ENCODE measurements at places on chromosomes 5 and 9.

DNA sequence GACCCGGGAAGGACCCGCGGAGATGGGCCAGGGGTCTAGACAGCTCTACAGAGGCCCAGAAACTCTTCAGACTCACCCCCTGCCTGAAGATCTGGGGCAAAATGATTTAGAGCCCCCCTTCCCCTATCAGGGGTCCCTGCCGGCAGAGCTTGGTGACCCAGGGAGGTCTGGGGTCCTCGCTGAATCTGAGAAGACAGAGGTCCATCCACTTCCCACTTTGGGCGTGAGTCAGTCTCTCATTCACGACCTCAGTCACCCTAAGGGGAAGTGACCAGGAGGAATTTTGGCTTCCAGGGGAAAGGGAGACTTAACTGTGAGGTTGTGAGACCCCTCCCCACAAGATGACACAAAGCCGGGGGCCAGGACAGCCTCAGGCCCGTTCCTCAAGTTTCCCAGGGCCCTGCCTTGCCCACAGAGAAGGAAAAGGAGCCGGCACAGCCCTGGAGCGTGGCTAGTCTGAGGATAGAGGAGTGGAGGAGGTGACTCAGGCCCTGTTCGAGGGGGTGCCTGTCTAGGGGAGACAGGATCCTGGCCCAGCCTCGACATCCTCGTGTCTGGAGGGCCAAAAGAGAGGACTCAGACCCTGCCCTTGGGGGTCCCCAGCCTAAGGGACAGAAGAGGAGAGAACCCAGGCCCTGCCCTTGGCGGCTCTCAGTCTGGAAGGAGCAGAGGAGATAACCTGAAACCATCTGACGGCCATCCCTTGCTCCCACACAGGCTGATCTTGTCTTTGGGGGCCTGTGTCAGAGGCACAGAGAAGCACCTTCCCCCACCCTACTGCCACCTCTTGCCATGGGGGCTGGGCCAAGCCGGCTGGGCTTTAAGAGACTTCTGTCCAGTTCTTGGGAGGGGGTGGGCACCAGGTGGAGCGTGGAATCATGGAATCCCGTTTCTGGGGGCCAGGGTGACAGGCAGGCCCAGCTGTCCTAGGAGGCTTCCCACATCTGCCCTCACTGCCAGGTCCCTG is 889 bp downstream of the PDLIM4 start:
- DNase-seq: no peak

DNA sequence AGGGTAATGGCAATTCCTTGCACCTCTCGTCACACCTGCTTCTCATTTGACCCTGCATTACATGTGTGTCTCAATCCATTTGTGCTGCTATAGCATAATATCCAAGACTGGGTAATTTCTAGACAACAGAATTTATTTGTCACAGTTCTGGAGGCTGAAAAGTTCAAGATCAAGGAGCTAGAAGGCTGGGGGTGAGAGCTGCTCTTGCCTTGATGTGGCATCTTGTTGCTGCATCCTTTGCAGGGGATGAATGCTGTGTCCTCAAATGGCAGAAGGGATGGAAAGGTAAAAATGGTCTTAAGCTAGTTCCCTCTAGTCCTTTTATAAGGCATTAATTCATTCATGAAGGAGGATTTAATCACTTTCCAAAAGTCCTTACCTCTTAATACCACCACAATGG is 323.7 kb upstream of the RPS23 start:
- no peak for DNase-seq

GRCh38 chr9:15018096-15018637 is 107.9 kb upstream of the FREM1 start:
- no peak for DNase-seq

DNA sequence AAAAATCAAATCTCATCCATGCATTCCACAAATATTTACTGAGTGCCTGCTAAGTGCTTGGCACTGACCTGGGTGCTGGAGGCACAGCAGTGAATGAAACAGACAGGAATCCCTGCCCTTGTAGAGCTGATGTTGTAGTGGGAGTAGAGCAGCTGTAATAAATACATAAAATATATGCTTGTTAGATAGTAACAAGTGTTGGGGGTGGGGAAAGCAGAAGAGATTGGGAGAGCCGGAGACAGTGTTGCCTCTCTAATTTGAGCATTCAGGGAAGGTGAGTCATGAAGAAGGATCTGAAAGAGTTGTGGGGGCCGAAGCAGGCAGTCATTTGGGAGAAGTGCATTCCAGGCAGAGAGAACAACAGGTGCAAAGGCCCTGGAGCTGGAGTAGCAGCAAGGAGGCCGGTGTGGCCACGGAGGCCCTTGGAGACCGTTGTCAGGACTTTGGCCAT is 97.9 kb downstream of the ZNF618 start:
- no peak for DNase-seq

GRCh38 chr5:63697811-63698210 is 264.4 kb downstream of the HTR1A start:
- DNase-seq: no peak

- DNase-seq: no peak
Measured at GRCh38 chr5:151298063-151298855, 5.3 kb downstream of the SLC36A3 start.

GRCh38 chr9:75812141-75812540 is 78.3 kb upstream of the PCSK5 start:
- DNase-seq: no peak

- no peak for DNase-seq
Measured at GRCh38 chr5:154466147-154466546, 11.9 kb downstream of the HAND1 start.

DNA sequence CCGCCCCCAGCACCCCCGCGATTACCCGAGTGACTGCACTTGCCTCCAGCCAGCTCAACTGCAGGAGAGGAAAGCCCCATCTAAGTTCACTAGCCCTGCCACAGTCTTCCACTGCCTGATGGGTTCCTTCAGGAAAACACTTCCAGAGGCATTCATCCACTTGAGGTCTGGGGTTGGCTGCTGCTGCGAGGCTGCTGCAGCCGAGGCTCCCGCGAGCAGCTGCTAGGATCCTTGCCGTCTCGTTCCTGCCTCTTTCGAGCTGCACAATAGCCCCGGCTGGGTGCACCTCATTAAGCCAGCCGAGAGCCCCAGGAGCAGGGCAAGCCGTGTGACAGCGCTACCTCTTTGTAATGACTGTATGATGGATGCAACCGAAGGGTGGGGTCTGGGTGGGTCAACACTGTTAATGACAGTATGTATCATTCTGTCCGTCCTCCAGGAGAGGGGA is 24.2 kb upstream of the ELAVL2 start:
- DNase-seq: no peak

GRCh38 chr5:78499485-78499884 is 139.1 kb downstream of the SCAMP1 start:
- no peak for DNase-seq

- no peak for DNase-seq
Measured at GRCh38 chr5:91206734-91207133, 176.4 kb downstream of the ARRDC3 start.

GRCh38 chr5:65823204-65823603 is 101.2 kb downstream of the NLN start:
- DNase-seq: no peak

DNA sequence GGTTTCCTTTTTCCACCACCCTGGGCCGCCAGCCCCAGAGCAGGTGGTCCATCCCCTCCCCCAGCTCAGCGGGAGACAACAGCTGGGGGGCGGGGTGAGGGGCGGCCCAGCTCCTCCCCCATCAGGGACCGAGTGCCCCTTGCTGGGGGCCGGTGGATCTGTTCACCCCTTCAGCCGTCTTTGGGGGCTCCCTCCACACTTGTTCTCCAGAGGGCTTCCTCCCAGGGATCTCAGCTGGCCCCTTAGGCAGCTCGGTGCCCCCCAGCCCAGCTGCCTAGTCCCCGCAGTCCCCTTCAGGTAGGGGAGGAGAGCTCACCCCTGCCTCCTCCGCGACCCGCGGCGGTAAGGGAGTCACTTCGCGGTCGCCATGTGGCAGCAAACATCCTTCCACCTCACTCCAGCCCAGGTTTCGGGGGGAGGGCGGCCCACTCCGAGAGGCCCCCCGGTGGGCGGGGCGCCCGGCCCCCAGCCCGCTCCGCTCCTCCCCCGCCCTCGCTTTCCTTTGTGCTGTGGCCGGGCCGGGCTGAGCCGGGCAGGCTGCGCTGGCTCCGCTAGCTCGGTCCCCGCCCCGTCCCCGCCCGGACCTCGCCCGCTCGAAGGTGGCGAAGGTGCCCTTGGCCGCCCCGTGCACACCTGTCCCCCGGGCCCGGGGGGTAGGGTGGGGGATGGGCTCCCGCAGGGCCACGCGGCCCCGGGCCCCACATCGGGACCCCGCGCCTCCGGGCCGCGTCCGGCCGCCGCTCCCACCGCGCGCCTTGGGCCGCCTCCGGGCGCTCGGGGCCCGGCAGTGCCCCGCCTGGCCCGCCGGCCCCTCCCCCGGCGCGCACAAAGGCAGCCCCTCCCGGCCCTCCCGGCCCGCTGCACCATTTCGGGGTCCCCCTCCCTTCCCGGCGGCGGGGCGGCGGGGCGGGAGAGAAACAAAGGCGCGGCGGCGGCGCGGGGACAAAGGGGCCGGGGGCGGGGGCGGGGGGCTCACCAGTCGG is 683 bp downstream of the DBN1 start:
- DNase-seq: no peak

DNA sequence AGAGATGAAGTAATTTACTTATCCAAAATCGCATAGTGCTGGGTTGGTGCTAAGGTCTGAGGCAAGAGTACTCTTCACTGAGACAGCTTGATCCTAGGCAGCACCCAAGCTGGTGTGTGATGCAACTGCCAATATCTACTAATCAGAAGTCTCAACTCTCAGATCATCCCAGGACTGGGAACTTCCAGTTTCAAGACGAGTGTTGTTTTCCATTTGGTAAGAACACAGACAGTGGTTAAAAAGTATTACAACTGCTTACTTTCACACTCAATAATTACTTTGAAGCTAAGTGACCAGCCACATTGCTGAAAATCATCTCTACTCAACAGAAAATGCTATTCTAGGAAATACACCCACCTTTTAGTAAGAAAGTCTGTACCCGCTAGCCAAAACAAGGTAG is 45.3 kb downstream of the FBXW11 start:
- no peak for DNase-seq

DNA sequence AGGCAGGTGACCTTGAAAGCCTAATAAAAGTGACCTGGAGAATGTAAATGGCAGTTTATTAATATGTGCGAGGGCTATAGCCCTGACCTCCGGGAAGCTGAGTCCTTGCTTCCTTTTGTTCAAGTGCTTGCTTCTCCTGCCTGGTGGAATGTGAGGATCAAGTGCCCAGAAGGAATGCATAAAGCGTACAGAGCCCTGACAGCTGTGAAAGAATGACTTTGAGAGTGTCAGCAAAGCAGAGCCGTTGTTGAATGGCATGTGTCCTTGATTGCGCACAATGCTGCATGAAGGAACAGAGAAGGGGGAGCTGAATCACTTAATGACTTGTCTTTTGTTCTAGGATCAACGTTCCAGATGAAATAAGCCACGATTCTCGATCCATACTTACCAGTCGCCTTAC is 133.0 kb downstream of the SLF1 start:
- DNase-seq: no peak

DNA sequence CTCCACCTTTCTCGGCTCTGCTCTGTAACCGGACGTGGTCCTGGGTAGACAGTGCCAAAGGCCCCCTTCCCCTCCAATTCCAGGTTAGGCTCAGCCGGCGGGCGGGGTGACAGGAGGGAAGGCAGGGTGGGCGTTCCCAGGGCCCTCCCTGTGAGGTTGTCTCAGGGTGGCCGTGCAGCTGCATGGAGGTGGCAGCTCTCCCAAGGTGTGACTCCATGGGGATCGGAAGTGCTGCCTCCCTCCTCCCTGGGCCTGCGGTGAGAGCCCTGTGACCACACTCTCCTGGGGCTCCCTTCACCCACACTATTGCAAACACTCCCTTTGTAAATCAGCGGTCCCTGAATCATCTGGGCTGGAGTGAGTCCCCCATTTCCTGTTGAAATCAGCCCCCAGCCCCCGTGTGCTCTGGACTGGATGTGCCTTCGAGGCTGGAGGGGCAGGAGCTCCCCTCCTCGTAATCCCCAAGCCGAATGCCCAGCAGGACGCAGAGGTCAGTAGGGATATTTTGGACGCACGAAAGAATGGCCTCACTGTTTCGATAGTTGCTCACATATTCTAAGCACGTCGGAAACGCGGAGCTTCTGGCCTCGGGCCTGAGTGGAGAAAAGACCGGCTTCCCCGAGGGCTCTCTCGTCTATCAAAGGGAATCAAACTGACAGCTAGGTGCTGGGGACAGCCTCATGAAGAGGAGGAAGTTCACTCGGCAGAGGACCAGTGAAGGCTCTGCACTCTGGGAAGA is 107.6 kb upstream of the COL5A1 start:
- no peak for DNase-seq

- DNase-seq: no peak
Measured at GRCh38 chr9:133991214-133991921, 756 bp downstream of the VAV2 start.

DNA sequence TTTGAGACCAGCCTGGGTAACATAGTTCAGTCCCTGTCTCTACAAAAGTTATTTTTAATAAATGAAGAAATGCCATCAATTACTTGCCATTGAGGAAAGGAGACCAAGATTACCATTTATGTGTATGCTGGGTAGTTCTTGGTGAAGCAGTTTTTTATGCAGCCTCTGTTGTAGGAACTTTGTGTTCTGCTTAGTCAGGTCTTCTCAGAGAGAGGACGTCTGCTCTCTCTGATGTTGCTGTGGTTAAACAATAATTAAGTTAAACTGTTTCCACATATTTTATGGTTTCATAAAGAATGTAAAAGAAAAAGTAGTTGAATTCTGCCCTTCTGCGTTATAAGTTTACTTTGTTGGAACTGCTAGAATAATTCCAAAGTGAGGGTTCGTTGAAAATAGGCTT is 210.5 kb downstream of the KDM4C start:
- DNase-seq: no peak

GRCh38 chr5:20618340-20618739 is 630.3 kb upstream of the CDH18 start:
- DNase-seq: no peak

- DNase-seq: no peak
Measured at GRCh38 chr5:32777222-32777621, 66.1 kb downstream of the NPR3 start.

DNA sequence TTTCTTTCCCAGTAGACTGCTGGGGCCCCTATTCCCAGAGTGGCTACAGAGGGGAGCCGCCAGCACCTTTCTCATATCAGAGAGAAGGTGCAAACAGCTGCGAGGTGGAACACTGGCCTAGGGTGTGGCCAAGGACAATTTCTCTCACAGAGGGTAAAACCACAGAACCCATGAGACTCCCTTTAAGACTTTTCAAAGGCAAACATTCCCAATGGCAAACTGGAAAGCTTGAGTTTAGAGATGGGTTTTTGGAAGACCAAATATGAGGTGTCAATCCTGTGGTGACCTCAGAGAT is 335.1 kb upstream of the PIK3R1 start:
- DNase-seq: no peak

GRCh38 chr9:89462817-89463683 is 34.9 kb downstream of the SEMA4D start:
- no peak for DNase-seq

GRCh38 chr9:125511789-125512660 is 195.0 kb downstream of the MAPKAP1 start:
- no peak for DNase-seq

DNA sequence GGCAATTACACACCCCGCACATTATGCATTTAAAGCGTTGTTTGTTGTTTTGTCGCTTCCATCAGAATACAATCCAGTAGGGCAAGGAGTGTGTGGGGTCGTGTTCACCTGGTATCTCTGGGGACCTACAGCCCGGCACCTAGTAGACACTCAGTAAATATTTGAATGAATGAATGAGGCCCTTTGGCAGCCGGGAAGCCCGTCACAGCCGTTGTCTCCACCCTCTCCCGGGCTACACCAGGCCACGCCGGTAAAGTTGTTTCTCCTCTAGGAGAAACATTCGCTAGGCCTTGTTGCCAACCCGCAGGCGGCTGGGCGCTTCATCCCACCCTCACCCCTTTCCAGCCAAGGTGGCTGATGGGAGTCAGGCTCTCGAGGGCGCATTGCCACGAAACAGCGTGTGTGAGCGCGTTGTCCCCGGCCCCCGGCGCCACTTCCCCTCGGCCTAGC is 876 bp upstream of the JAK2 start:
- DNase-seq: no peak

All from thoracic aorta (tissue), 2 donors.